ENCODE measurements at places on chromosomes 1 and 21.

DNA sequence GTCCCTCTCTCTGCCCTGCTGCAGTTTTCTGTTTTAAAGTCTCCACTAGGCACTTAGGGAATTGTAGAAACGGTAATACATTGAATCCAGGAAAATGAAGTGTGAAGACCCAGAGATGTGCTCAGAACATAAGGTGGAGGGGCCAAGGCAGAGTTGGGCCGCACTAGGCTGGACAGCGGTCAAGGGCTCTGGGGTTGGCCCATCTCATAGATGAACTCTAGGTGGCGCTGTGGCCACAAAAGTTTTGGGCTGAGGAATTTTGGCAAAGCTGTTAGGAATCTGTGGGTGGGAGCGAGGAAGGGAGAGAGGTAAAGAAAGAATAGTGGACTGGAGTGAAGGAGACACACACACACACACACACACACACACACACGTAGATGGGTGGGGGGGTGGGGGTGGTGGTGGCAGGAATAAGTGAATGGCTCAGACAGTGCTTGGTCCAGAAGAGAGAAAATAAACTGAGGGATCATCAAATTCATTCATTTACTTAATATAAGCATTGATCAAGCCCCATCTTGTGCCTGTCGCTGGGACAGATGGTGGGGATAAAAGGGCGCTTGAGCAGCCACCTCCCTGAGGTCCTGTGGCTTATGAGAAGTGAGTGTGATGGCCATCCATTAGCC is 258.5 kb downstream of the TRABD2B start:
- DNase-seq = no peak

GRCh38 chr21:44708866-44709425 is 2.4 kb downstream of the TSPEAR start:
- no peak for DNase-seq

GRCh38 chr1:208117409-208117808 is 126.8 kb downstream of the PLXNA2 start:
- no peak for DNase-seq

DNA sequence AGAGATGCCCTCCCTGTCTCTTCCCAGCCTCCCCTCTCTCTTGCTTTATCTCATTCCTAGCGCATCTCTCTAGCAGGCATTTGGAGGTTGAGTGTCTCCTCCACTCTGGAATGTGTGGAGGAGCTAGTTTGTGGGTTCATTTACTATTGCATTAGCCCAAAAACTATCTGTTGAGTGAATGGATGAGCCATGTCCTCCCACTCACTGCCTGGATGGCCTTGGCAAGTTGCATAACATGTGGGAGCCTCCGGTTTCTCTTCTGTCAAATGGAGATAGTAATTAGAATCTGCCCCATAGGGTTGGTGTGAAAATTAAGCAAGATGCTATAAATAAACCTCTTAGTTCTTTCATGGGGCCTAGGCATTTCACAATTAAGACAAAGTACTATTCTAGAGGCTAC is 181.8 kb downstream of the KAZN start:
- DNase-seq = no peak

GRCh38 chr1:29259802-29260441 is 23.6 kb downstream of the PTPRU start:
- DNase-seq = no peak

- DNase-seq = no peak
Measured at GRCh38 chr1:52153898-52154297, 12.0 kb downstream of the ZFYVE9 start.

- DNase-seq = no peak
Measured at GRCh38 chr1:51790385-51790784, 88.1 kb downstream of the NRDC start.

GRCh38 chr1:12621346-12622335 is 3.6 kb upstream of the DHRS3 start:
- no peak for DNase-seq

DNA sequence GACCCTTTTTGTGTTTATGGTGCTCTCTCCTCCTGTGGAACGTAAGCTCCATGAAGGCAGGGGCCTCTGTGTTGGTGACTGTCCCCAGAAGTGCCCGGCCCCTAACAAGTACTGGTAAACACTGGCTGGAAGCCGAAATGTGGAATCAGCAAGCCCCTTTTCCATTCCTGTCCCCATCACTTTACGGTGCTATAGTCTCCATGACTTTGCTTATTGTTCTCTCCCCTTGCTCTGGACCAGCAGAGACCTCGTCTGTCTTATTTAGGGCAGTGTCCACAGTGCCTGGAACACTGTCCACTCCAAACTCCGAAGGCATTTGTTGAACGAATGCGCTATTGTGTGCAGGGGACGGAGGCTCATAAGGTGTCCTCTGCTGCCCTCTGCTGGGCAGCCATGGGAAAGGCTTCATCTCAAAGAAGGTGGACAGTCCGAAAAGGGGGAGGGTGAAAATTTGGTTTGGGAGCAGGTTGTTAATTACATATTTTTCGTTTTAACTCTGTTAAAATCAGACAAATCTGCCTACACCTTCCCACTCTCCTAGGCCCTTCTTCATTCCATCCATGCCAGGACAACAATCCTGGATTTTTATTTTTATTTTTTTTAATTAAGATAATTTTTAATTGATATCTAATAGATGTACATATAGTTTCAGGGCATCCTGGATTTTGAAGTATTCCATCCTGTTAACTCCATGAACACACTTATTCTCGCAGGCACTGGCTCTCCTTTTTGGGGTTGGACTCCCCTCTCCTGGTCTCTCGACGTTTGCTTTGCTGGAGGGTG is 115.6 kb downstream of the PGBD5 start:
- DNase-seq = no peak

- no peak for DNase-seq
Measured at GRCh38 chr1:153849487-153850185, 73.1 kb downstream of the GATAD2B start.

GRCh38 chr1:172125250-172125649 is 284.0 kb downstream of the DNM3 start:
- no peak for DNase-seq

DNA sequence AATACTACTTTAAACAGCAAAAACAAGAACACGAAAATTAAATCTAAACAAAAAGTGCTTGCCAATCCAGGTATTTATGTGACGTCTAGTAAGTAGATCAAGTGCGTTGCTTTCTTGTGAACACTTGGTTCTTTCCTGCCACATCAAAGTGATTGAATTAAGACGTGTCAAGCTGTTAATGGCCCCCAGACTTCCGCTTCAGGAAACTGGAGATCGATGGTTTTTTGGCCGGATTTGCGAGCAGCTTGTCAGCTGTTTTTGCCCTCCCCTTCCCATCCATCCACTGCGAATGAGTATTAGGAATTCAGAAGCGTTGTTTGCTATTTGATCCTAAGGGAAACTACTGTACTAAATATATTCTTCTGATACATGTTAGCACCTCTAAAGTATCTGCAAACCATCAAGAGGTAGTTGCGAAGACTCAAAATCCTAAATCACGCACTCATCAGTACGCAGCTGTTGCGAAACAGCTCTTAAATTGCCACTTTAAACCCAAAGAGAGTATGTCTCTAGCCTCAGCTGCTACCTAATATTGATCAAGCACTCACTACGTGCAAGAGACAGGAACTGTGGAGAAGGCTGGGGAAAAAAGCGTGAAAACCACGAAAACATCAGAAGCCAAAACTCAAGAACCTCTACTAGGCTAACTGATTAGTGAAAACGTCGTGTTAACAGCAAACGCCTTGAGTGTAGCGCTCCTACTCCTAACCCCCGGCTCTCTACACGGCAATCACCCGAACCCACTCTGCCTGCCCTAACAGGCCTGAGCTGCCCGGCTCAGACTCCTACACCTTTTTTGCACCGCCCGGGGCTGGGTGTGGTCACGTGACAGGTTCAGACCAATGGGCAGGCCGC is 473 bp upstream of the BRDT start:
- DNase-seq = peak; percentile 20

- no peak for DNase-seq
Measured at GRCh38 chr1:113109908-113110554, 37.0 kb downstream of the LRIG2 start.

GRCh38 chr1:152162792-152163463 is 3.9 kb upstream of the RPTN start:
- no peak for DNase-seq

DNA sequence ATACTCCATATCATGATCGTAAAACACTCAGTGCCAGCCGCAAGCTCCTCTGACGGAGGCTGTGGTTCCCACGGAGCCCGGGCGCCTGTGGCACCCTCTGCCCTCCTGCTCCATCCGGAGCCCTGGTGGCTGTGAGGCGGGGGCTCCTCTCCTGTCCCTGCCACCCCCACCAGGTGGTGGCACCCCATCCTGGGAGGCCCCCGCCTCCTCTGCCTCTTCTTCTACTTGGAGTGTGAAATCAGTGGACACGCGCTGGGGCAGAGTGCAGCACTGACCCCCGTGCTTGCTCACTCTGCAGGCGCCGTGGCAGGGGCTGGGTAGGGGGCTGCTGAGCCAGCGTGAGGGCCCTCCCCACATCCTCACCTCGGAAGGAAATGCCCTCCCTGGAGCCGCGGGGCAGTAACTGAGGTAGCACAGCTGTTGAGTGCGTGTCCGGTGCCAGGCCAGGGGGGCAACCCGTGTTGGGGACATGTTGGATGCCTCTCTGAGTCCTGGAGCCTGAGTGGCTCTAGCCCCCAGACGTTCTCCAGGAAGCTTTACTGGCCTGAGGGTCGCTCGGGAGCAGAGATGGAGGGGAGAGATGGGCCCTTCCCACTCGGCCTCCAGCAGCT is 58.7 kb upstream of the ABCG1 start:
- no peak for DNase-seq

DNA sequence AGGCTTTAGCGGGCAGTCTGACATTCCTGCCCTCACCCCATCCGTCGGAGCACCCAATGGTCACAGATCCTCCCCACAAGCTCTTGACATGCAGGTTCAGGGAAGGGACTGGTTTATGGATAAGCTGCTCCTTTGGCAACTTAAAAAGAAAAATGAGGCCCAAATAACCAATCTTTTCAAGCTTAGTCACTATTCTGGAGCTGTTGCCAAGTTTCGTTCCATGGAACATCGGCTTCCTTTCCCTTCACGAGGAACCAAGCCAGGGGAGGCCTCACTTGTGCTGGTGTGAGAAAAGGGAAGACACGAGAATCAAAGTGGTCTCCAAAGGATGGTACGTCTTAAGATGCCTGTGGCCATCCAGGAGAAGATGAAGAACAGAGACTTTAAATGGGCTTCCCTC is 46.1 kb upstream of the LPAR3 start:
- DNase-seq = no peak

- DNase-seq = no peak
Measured at GRCh38 chr1:219372916-219373615, 199.4 kb downstream of the LYPLAL1 start.

GRCh38 chr1:227726924-227727599 is 8.0 kb downstream of the JMJD4 start:
- DNase-seq = no peak

DNA sequence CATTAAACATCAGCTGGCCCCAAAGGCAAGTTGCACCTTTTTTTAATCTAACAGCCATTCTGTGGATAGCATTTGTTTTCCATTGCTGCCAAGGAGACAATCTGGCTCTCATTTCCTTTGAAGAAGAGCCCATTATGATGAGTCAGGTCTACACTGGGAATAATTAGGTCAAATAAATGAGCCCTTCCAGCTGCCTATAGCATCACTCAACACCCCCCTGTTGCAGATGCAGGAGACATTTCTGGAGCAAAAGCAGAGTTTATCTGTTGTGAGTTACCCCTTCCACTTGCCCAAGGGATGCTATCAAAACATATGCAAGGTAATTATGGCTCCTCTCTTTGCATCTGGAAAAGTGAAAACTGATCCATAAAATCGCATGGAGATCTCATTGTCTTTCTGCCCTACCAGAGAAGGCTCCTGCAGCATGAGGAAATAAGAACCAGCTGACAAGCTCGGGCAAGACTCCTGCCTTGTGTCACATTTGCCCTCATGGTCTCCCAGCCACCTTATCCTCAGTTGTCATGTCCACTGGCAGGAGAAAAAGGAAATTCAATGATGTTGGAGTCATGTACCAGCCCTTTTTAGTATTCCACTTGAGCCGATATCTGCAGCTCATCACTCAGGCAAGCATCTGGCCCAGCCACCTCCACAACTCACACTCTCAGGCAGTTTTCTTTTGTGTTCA is 135.9 kb downstream of the SLC30A10 start:
- DNase-seq = no peak
